CD4-positive, alpha-beta T cell treated with Interleukin-6 at 100 ng/mL for 8 hours (primary cell): ENCODE measurements at places on chromosomes 4 and X.

GRCh38 chrX:74304016-74304415 lies at the start of gene ZCCHC13:
ZCCHC13 (plus strand) TSS chrX:74304180; CDS start chrX:74304267, 87 bp downstream.
- DNase-seq: no peak

- no peak for DNase-seq
Observed at GRCh38 chr4:78553529-78554060, 2.0 kb downstream of the ANXA3 start.

- no peak for DNase-seq
Observed at GRCh38 chrX:153702336-153703035, 14.8 kb downstream of the SLC6A8 start.

DNA sequence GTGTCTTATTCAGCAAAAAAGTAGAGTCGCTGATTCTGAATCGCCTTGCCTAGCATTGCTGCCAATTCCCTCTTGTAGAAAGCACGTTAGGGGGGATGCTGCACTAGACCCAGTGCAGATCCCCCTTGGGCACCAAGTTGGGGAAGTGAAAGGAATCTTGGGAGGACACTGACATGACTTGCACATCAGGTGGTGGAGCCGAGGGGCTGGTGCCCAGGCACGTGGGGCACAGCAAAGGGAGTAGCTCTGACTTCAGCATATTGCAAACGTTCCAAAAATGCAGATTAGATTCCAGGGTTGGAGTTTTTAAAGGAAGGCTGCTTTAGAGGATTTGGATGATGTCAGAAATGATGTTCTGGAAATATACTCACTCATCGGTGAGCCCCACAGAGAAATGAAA lies 47.4 kb upstream of the GPM6B start:
- no peak for DNase-seq

DNA sequence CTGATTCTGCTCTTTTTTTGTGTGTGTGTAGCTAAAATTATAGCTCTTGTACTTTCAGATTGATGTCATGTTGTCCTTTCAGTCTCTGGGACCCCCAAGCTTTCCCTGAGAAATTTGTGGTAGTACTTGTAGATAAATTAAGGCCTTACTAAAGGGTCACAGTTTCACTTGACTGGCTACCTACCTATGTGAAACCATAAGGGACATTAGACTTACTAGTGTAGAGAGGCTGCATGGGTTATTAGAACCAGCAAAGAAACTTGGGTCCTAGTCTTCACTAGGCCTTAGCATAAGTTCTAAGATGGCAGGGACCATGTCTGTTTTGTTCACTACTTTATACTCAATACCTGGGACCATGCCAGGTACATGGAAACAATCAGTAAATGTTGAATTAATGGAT lies 21.4 kb downstream of the WDR44 start:
- no peak for DNase-seq

GRCh38 chr4:123471655-123472369 lies 75.2 kb downstream of the SPRY1 start:
- DNase-seq: no peak

DNA sequence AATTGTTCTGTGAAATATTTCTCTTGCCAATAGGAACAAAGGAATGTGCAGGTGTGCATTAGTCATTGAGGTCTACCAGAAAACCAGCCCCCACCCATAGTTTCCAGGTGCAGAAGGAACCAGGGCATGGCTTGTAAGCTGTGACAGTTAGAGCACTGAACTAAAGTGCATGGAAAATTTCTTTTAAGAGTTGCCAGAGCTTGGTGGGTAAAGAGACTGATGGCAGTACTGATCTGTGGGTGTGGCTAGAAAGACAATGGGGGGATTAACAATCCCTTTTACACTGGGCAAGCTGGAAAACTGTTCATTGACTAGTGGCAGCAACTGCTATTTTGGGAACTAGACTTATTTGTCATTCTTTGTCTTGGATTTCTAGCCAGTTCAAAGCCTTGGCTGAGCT lies 326.9 kb downstream of the PCDH19 start:
- no peak for DNase-seq

DNA sequence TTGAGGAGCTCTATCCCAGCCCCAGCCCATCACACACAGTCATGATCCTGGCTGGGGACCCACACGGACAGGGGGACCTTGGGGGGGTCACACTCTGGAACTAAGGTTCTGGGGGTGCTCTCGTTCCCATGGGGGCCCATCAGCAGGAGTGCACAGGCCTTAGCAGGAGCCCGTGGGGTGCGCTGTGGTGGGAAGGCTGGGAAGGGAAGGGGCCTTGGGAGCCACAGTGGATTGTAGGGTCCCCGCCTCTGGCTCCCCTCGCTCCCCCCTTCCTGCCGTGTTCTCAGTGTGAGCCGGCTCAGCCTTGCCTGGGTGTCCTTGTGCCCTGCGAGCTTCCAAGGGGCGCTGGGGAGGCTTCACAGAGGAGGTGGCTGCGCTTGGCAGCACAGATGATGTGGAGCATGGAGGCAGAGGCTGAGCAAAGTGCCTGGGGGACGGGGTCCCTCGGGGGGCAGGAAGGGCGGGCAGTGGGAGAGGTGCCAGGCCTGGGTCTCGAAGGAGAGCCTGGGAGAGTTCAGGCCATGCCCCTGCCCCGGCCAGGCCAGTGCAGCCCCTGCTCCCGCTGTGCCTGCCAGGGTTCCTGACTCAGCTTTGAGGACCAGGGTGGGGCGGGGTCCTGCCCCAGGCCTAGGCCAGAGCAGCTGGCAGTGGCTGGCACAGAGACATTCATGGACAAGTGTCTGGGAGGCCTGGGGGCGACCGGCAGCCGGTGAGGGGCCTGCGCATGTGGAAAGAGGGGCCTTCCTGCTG lies 5.5 kb upstream of the HGFAC start:
- DNase-seq: no peak

DNA sequence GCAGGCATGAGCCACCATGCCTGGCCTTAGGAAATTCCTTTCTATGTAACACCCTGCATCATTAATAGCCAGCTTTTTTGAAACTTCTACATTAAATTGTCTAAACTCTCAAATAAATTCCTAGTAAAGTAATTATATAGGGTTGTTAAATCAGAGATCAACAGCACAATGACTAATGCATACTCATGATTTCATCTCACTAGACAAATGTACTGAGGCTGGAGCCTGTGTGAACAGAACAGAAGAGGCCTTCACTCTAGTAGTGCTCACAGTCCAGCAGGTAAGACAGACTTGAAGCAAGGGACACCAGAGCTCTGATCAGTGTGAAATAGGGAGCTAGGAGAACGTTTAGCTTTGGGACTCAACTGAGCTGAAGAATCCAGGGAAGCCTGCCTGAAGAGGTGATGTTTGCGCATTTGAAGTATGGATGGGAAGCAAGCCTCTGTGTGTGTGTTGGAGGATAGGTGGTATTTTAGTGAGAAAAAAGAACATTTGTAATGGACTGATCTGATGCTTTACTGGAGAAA lies 3.9 kb downstream of the ZFP42 start:
- no peak for DNase-seq

- DNase-seq: no peak
Observed at GRCh38 chrX:134679221-134679620, 20.9 kb upstream of the PLAC1 start.

DNA sequence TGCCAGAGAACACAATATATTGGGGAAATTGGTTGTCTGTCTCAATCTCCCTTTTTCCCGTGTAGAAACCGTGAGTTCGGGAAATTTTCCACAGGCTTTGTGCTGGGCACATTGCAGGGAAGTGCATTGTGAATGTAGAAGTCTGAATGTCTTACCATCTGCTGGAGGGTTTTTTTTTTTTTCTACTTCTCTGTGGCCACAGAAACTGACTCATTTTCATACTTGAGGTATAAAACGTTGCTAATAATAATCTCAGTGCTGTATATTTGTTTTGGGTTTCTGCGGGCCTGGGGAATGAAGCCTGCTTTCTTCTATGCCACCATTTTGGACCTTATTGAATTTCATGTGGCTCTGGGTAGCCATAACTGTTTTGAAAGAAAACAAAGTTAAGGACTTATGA lies 1001.2 kb downstream of the STIM2 start:
- DNase-seq: no peak
